Fibroblast of skin of left biceps (primary cell): ENCODE measurements at places on chromosomes 6 and 20.

- no peak for DNase-seq
Observed at GRCh38 chr20:61585764-61586163, 333.7 kb downstream of the CDH4 start.

DNA sequence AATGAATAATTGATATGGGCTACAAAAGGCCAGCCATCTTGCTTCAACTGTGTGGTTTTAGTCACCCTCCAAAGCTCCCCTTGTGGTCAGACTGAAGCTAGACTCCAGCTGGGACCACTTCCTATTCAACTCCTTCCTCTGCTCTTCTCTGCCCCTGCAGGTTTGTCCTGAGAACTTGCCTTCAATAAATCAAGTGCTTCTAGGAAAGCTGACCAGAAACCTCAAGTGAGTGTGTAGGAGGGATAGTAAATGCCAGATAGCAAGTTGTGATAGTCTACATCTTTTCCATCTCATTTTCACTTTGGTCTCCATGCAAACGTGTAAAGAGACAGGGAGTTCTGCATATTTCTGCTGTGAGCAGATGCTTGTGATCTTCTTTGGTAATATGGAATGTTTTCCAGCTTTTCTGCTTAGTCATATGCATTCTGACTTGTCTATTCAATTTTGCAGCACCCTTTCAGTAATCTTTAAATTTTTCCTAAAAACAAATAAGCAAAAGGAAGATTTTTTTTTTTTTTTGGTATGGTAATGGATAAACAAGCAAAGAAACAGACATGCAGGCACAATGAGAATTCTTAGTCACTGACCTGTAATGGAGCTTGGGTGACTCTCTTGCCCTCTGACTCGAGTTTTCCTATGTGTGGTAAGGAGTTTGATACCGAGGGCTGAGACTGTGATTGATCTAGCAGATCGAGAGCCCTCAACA, 201.3 kb upstream of the BTBD3 start:
- DNase-seq, result peak; percentile 89

GRCh38 chr20:38159957-38160756, 4.9 kb downstream of the TGM2 start:
- DNase-seq, result no peak

GRCh38 chr6:125809570-125810170, 18.9 kb downstream of the NCOA7 start:
- DNase-seq, result no peak

- no peak for DNase-seq
Observed at GRCh38 chr20:24951536-24952083, 2.5 kb downstream of the CST7 start.

- DNase-seq, result no peak
Observed at GRCh38 chr6:101433141-101433540, 39.6 kb downstream of the GRIK2 start.

GRCh38 chr20:56949318-56949717, 317.1 kb downstream of the BMP7 start:
- DNase-seq, result no peak

DNA sequence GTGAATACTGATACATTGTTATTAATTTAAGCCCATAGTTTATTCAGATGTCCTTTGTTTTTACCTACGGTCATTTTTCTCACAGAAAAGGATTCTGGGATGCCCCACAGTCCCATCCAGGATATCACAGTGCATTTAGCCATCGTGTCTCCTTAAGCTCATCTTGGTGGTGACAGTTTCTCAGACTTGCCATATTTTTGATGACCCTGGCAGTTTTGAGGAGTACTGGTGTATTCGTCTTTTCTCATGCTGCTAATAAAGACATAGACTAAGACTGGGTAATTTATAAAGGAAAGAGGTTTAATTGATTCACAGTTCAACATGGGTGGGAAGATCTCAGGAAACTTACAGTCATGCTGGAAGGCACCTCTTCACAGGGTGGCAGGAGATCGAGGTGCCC, 295.9 kb upstream of the CDH4 start:
- no peak for DNase-seq

- DNase-seq, result no peak
Observed at GRCh38 chr6:72218125-72218524, 331.8 kb downstream of the RIMS1 start.

- DNase-seq, result no peak
Observed at GRCh38 chr6:165486183-165487137, 176.6 kb downstream of the PDE10A start.

GRCh38 chr6:164700497-164700896, 608.9 kb downstream of the C6orf118 start:
- DNase-seq, result no peak

DNA sequence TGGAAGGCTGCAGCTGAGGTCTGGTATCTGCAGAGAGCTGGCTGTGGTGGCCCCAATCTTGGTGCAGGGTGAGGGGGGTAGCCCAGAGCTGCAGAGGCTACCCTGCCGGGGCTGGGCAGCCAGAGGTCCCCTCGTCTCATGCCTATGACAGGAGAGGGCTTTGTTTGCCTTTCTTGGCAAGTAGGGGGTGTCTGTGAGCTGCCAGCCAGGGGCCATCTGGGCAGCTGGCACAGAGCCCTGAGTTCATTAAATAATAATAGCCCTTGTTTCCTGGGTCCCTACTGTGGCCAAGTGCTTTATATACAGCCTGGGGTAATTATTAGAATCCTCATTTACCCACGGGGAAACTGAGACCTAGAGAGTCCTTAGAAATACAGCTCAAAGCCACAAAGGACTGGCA, 66.6 kb downstream of the EZR start:
- DNase-seq, result no peak

GRCh38 chr6:84340422-84340821, 113.0 kb upstream of the CEP162 start:
- DNase-seq, result no peak

DNA sequence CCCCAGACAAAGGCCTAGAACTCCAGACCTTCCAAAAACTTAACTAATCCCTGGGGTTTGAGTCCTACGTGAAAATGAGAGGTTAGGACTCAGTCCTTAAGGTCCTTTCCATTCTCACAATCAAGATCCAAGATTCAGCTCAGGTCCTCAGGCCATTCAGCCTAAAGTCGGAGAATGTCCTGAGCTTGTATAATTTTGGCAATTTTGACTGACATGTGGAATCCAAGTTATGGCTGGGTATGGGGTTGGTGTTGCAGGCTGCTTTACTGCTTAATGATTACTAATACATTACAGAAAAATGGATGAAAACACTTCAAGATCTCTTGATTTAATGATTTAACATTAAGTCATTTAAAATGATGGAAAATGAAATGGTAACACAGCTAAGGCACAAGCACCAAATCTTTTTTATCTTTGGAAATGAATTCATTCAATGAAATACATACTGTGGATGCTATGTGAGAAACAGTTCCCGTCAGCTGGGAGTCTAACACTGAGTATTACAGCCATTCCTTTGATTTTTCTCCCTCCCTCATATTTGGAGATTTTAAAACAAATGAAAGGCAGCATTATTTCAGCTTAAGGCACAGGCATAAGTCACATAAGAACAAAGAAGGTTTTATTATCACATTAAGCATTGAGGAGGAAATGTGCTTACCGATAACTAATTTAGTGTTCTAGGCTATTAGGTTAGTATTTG, 1.3 kb downstream of the ARHGAP18 start:
- DNase-seq, result no peak

DNA sequence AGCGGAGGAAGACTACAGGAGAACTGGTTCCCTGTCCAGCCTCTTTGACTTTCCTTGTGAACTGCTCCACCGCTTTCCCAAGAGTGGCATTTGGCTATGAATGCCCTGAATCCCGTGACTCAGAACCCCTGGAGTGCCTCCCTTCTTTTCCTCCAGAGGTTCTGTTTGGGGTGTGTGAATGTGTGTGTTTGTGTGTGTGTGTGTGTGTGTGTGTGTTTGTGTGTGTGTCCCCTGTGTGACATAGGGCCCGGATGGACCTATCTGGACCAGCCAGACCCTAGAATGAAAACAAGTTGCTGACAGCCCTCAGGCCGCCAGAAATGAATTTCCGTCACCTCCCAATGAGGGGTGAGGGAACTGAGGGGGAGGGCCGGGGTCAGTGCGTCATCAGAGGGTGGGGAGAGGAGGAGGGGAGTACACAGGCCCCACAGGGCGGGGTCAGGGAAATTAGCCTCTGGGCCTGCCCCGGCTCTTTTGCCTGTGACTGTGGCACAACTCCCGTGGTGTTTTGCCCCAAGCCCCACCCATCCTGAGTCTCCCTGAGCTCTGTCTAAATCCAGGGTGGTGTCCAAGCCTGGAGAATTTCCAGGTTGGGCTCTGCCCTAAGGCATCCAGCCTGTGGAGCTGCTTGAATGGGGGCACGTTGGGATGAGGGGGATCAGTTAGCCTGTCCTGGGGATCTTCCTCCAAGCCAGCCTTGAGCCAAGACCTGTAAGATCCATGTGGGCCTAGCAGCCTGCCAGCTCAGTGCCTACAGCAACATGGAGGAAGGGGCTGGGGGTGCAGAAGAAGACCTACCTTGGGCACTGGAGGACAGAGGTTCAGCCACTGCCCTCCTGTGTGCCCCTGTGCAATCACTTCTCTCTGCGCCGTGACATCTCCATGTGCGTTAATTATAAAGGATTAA, 15.2 kb upstream of the MRPS18A start:
- DNase-seq, result peak; percentile 76

DNA sequence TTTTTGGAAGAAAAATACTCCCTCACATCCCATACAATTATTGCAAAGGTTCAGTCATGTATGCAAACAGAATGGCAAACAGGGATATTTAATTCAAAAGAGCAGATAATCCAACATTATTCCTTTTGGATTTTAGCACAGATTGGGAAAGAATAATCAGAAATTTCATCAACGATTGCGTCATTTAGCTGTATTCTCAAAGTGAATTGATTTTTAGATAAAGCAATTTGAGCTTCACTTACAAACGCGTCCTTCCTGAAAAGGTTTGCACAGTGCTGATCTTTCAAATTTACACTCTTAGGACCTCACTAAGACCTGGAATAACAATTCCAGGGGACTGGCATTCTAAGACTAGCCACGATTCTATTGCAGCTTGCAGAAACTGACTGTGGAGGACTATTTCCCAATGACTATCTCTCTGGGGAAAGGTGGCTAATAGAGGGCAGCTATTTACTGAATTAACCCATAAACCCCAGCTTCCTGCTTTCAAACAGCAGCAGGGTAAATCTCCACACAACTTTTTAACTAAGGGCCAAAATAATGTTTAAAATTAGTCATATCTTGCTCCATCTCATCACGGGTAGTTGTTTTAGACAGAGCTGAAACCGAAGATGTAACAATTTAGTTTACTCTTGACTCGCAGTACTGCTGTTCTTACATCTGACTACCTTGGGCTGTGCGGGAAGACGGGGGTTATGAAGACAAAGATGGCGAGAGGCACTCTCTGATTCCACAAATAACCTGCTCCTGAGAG, 131.2 kb upstream of the FAM184A start:
- DNase-seq, result no peak

DNA sequence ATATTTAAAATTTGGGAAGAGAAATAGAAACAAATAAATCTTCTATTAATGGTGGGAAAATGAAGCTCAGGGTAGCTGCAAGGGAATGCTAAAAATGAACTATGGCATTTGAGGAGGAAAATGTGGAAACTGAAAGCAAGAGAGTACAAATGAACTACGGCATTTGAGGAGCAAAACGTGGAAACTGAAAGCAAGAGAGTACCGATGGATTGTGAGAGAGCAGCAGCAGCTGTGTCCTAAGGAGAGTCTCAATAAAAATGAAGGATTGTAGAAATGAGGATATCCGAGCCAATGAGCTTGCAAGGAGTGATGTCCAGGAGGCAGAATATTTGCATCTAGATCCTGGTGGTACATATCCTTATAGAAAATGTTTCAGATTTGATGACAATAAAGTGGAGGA, 547.1 kb upstream of the ZNF337 start:
- no peak for DNase-seq

DNA sequence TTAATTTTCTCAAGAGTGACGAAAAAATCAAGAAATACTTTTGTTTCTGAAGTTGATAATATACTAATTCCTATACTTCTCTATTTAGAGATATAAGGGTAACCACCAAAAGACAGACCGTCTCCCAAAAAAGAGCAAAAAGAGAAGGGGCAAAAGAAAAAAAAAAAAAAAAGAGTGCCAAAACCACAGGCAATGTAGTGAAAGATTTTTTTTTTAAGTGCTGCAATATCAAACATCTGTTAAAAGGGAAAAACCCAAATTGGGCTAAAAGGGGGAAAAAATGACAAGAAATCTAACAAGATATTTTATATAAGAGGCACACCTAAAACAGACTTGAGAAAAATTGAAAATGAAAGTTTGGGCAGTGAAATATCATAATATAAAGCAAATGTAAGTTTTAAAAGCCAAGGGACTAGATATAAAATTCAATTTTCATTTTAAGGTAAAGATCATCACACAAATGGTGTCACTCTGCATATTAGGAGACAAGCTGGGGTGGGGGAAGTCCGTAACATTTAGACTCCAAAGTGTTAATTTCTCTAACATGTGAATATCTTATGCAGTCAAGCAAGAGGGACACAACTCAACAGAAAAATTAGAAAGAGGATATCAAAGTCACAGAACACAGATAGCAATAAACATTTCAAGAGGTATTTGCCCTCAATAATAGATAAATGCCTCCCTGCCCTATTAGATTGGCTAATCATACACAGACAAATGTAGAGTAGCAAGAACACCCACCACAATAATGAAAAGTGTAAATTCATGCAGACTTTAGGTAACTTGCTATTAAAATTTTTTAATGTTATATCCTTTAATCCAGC, 9.1 kb downstream of the C6orf52 start:
- DNase-seq, result no peak

GRCh38 chr6:99187429-99187828, 162.0 kb downstream of the FAXC start:
- DNase-seq, result no peak
